Dermis microvascular lymphatic vessel endothelial cell (primary cell): ENCODE measurements at places on chromosomes 1 and 21. TPM values are rescaled to one million over a fixed set of nuclear protein-coding genes. Genes with fewer than 3 reads are reported as not detected.

The HPDL gene
- total RNA-seq: 1.6 and 1.7 TPM in 2 replicates

GRCh38 chr1:66951513-66951912, 26.7 kb downstream of the MIER1 start:
- DNase-seq: no peak

GRCh38 chr1:16326833-16327404, 25.4 kb downstream of the FBXO42 start:
- no peak for DNase-seq

GRCh38 chr1:90823686-90824085, 106.6 kb upstream of the BARHL2 start:
- no peak for DNase-seq

DNA sequence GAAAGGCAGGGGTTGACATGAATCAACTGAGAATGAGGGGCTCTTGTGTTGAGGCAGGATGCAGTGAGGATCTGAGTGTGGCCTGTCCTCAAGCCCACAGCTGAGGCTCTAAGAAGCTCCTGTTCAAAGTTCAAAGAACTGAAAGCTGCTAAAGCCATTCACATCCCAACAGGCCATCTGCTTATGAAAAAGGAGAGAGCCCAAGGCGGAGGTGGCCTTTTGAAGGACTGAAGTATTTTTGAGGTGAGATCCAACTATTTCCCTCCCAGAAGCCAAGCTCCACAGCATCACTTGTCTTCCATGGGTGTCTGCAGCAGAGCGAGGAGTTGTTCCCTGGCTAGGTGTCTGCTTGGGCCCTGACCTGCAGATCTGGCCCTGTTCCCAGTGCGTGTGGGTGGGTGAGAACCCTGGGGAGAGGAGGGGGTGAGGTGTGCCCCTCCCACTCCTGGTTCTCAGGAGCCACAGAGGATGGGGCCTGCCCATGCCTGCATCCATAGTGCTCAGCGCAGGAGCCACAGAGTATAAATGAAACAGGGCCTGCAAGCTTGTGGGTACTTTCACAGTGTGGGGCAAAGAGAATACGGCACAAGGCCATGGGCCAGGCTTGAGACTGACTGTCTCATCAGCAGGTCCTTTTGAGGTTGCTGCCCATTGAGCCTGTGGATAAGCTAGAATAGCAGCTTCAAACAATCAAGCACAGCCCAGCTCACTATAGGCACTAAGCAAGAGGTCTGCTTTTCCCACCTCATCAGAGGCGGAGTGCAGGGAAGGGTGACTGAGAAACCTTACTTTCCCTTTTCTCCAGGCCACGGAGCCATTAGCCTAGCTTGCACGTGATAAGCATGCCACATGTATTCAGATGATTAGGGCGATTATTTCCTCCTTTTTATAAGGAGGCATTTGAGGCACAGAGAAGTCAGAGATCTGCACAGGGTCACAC, 15.7 kb downstream of the REG4 start:
- no peak for DNase-seq

GRCh38 chr1:74953622-74954021, 180.6 kb upstream of the LHX8 start:
- DNase-seq: no peak

- DNase-seq: peak; percentile 46
Measured at GRCh38 chr1:227934476-227935313, 13.0 kb downstream of the WNT9A start.
